HEK293T (cell line): ENCODE measurements at places on chromosomes 6 and 20.

DNA sequence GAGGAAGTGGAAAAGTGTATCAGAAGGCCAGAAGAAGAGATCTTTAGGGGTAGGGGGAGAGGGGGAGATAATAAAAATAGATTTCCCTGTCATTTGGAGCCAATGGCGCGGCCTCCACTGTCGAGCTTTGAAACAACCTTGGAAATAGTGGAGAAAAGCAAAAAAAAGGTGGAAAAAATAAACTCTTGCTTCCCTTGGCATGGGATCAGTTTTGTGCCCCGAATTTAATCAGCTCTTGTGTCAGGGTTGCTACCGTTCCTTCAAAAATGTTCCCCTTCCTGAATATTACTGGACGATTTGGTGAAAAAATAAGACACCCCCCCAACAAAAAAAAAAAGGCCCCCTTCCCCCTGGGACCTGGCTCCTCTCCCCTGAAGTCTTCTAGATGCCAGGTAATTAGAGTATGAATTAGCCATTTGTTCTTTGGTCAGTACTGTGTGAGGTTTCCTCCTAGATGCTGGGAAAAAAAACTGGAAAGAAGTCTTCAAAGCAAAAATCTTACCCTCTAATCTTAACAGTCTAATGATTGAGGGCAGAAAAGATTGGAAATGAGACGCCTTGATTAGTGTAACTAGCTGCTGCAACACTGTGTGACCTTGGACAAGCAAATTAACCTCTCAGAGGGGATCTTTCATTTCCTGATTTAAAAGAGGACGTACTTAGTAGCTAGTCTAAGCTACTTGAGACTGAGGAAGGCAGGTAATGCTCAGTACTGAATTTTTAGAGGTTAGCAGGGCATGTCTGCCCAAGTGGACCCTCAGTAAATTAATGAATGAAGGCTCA, 872 bp upstream of the RBM39 start:
- no peak for DNase-seq

DNA sequence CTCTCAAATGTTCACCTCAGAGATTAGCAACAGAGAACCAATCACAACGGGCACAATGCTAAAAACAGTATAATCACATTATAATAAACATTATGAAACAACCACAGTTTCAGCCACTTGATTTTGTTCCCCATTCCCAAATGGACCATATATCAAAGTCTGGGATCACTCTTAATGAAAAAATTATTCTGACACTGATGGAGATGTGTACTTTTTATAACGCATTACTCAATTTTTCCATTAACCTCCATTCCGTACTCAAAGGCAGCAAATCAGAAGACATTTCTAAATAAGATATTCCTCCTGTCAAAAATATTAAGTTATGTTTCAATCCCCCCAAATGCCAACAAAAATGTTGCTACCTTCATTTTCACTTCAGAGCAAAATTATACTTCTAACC, 2.8 kb downstream of the CPNE1 start:
- no peak for DNase-seq

- DNase-seq: no peak
Observed at GRCh38 chr6:114334237-114334636, 8.6 kb downstream of the HS3ST5 start.

DNA sequence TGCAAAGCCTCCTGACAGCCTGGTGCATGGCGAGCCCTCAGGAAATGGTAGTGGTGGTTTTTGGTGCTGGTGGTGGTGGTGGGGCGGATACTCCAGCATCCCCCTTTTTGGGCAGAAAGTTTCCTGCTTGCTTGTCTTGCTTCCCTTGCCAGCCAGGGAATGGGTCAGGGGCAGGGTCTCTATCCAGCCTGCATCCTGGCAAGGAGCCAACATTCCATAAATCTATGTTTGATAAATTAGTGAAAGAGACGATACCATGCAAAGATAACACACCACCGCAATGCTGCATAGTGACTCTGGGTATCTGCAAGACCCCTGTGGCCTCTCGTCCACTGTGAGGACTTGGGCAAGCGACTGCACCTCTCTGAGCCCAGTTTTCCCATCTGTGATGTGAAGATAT, 246.2 kb downstream of the LRFN2 start:
- no peak for DNase-seq

- DNase-seq: no peak
Observed at GRCh38 chr6:16582446-16583143, 178.7 kb downstream of the ATXN1 start.

DNA sequence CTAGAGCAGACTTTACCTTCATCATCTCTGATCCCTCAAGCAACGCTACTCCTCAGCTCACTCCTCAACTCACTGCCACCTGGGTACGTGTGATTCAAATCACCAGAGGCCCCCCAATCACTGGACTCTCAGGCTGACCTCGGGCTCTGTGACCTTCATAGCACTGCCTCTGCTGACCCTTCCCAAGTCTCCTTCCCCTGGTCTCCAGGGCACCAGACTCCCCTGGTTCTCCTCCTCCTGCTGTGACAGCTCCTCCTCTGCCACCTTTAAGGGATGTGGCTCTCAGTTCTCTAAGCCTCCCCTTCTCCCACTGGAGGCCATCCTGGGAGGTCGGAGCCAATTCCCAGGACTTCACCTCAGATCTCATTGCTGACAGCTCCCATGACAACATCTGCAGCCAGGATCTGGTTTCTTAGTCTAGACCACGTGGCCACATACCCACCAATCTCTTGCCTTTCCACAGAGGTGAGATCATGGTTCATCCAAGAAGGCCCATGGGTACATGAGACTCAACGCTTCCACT, 90.4 kb downstream of the NFATC2 start:
- DNase-seq: no peak

GRCh38 chr6:7261032-7261841, 51.8 kb downstream of the SSR1 start:
- DNase-seq: peak; percentile 79

DNA sequence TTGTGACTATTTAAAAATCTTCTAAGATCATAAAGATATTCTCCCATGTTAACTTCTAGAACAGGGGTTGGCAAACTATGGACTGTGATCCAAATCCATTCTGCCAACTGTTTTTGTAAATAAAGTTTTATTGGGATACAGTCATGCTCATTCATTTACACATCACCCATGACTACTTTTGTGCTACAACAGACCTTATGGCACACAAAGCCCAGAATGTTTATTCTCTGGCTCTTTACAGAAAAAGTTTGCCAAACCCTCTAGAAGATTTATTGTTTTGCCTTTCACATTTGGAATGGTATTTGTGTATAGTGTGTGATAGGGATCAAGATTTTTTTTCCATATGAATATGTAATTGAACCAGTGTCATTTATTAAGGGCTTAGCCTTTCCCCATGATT, 341.7 kb downstream of the CD83 start:
- DNase-seq: no peak

GRCh38 chr20:47791084-47791599, 5.9 kb upstream of the SULF2 start:
- no peak for DNase-seq

DNA sequence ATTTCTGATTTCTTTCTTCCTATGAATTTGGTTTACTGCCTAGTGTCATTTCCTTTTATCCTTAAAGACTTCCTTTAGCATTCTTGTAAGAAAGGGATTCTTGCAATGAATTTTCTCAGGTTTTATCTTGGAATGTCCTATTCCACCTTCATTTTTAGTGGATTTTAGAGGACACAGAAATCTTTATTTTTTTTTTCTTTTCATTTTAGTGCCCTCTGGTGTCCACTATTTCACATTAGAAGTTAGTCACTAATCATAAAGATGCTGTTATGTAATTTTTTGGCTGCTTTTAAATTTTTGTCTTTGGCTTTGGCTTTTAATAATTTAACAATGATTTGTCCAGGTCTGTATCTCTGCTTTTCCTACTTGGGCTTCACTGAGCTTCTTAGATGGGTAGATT, 28.1 kb downstream of the LMBRD1 start:
- no peak for DNase-seq

- no peak for DNase-seq
Observed at GRCh38 chr6:8329562-8329961, 105.8 kb downstream of the SLC35B3 start.
